ENCODE measurements at places on chromosomes 5 and 9.

- no peak for DNase-seq
These were observed 428 bp downstream of the SLCO4C1 start for GRCh38 chr5:102295534-102296177.

DNA sequence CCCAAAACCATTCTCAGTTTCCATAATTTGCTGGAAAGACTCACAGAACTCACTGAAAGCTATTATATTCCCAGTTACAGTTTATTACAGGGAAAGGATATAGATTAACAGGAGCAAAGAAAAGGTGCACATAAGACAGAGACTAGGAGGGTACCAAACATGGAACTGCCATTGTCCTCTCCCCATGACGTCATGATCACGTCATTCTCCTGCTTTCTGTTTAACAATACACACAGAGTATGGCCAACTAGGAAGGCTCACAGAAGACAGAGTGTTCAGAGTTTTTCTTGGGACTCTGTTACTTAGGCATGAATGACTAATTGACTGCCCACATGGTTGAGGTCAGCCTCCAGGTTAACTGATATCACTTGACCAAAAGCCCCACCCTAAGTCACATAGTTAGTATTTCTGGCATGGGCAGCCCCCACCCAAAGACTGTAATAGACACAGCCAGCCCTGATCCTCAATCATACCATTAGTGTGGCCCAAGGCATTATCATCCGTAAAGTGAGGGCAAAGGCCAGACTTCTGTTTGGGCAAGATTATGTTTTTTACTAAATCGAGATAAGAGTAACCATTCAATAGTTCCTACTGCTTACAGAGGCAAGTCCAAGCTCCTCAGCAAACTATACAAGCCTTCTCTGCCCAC, 353.5 kb upstream of the POU5F2 start:
- no peak for DNase-seq

- no peak for DNase-seq
These were observed 58.5 kb downstream of the MAT2B start for GRCh38 chr5:163563880-163564279.

DNA sequence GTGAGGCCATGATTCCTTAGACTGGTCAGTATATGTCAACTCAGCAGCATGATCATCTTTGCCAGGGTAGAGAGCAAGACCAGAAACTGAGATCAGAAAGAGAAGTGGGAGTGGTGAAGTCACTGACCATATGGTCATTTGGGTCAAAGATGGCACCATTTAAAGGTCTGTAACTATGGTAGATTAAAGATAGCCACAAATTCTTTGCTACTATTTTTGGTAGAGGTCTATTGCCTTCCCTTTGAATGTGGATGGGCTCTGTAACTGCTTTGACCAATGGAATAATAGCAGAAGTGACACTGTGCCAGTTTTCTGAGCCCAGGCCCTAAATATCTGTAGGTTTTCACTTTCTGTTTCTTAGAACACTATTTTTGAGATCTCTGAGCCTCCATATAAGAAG, 117.6 kb downstream of the PCSK1 start:
- DNase-seq: no peak

DNA sequence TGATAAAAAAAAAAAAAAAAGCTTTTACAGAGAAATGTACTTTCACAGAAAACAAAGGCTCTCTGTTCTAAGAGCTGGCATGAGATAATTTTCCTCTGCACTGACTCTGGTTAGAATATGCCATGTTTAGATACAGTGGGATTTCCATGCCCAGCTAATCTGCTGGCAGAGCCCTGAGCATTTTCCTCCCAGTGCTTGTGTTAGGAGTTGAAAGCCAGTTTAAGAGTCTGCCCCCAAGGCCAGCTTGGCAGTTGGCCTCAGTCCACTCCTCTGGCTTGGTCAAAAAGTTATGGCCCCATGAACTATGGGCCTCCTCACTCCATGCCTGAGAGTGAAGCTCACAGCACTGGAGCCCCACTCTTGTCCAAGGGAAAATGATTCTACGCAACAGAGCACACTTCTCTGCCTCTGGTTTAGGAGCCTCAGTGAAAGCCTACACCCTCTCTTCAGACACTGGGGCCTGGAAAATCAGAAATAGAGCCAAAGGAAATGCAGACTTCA, 21.9 kb downstream of the MOCS2 start:
- no peak for DNase-seq

DNA sequence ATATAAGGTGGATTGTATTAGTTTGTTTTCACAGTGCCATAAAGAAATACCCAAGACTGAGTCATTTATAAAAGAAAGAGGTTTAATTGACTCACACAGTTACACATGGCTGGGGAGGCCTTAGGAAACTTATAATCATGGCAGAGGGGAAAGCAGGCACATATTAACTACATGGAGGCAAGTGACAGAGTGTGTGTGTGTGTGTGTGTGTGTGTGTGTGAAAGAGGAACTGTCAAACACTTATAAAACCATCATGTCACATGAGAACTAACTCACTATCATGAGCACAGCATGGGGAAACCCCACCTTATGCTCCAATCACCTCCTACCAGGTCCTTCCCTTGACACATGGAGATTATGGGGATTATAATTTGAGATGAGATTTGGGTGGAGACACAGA, 118.6 kb downstream of the SPEF2 start:
- DNase-seq: no peak

- peak; percentile 16 for DNase-seq
These were observed 475.1 kb downstream of the SPOCK1 start for GRCh38 chr5:137024044-137024443.

- no peak for DNase-seq
These were observed 166.0 kb downstream of the ADAMTSL1 start for GRCh38 chr9:18639911-18640310.

GRCh38 chr5:78573318-78573717, 75.3 kb downstream of the LHFPL2 start:
- no peak for DNase-seq

- DNase-seq: no peak
These were observed 17.1 kb downstream of the ZNF462 start for GRCh38 chr9:106880081-106880480.

GRCh38 chr5:83031381-83031780, 45.8 kb downstream of the TMEM167A start:
- no peak for DNase-seq

DNA sequence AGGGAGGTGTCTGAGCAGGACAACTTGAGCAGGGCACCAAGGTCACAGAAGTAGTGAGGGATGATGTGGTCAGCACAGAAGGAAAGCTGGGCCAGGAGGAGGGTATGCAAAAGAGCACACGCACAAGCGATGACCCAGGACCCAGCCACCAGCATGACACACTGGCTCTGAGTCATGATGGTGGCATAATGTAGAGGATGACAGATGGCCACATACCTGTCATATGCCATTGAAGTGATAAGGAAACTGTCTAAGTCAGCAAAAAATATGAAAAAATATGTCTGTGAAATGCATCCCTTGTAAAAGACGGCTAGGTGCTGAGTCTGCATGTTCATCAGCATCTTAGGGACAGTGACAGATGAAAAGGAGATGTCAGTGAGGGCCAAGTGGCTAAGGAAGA, 380 bp downstream of the OR1J1 start:
- no peak for DNase-seq

DNA sequence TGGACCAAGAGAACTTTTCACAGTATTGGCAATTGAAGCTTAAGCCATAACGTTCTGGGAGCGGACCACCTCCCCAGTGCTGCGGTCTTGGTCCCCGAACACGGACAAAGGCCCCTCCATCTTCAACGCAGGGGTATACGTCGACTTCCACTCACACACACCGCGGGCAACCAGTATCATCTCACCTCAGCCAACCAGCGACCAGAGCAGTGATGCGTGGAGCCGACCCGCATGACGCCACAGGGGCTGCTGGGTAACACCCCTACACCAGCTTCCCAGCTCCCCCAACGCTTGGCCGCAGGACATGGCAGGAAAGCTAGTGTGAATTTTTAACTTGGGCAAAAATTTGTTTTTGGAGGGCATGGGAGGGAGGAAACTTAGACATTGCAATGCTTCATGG, 77.3 kb upstream of the PLCXD3 start:
- no peak for DNase-seq

DNA sequence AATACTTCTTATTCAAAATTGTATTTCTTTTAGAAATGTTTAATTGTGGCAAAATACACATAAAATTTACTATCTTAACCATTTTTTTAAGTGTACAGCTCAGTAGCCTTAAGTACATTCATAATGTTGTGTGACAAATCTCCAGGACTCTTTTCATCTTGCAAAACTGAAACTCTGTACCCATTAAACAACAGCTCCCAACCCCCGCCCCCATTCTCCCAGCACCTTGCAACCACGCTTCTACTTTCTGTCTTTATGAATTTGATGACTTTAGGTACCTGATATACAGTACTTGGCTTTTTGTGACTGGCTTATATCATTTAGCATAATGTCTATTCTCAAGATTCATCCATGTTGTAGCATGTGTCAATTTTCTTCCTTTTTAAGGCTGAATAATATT, 2.8 kb upstream of the IL5 start:
- no peak for DNase-seq

- DNase-seq: peak; percentile 32
These were observed 277.5 kb downstream of the CEMIP2 start for GRCh38 chr9:71490810-71491209.

GRCh38 chr9:71647094-71647591, 121.2 kb downstream of the CEMIP2 start:
- no peak for DNase-seq

DNA sequence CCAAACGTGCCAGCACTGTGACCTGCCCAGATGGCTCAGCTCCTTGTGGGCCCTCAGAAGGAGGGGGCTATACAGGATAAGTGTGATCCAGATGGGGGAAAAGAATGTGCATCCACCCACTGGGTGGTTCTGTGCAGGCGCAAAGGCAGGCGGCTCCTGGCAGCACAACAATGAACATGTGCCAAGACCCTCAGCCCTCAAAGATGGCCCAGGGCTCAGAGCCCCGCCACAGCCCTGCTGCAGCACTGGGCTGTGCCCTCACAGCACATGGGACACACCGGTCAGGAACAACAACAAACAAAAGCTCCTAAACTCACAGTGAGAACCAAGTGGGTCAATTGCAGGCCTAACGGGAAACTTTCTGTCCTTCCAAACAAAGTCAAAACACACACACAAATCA, 4.7 kb downstream of the SEMA4D start:
- no peak for DNase-seq

DNA sequence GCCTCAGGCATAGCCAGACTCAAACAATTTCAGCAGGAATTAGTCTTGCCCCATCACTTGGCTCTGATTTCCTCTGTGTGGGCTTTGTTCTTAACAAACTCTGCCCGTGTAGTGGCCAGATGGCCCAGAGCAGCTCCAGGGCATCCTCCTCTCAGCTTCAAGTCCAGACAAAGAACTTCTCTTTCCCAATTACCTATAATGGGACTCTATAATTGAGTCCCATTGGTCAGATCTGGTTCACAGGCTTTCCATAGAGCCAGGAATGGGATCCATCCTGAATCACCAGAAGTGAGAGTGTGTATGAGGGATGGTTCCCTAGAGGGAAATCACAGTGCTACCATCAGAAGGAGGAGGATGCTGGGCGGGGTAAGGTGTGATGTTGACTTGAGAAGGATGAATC, 515.8 kb downstream of the KIF4B start:
- no peak for DNase-seq

- DNase-seq: no peak
These were observed 12.0 kb downstream of the TNC start for GRCh38 chr9:115106001-115106400.

GRCh38 chr5:125148706-125149105, 402.3 kb upstream of the ZNF608 start:
- DNase-seq: no peak

GRCh38 chr5:177498013-177498787, 796 bp upstream of the PDLIM7 start:
- no peak for DNase-seq

DNA sequence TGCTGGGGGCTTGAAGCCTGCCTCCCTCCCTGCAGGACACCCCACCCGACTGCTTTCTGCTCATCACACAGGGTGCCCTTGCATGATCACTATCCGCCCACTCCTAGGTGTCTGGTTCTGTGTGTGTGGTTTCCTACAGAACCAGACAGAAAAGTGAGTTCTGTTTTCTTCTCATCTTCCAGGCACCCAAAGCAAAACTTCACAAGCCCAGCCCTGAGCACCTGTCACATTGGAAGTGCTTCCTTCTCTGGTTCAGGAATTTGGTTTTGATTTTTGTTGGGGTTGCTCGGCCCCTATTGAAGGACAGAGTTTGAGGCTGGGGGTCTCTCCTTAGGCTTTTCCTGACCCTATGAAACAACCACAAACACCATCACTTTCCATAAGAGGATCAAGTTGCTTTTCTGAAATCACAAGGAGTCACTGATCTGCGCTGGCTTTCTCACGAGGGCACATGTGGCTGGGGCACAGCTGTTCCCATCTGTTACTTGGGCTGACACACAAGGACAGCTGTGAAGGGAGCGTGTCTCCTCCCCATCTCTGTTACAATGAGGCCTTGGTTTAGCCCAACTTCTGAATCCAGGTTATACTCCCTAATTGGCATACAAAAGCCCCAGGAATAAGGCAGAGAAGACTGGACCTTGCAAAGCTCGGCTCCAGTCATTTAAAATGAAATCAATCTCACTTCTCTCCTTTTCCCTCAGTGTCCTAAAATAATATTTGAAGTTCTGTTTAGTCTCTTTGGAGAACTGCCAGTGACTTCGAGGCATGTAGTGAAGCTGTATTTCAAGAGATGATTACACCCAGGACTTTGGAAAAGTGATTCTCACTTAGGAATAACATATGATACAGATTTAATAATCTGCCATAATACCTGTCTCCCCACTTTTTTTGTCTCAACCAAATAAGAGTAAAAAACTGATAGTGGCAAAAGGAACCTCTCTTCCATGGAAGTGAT, 213.1 kb upstream of the GAS1 start:
- no peak for DNase-seq

GRCh38 chr5:40495237-40495635, 184.5 kb upstream of the PTGER4 start:
- DNase-seq: no peak

- no peak for DNase-seq
These were observed 43.6 kb downstream of the NACC2 start for GRCh38 chr9:136051453-136051836.

GRCh38 chr9:83978992-83979811, 813 bp downstream of the HNRNPK start:
- DNase-seq: peak; percentile 91

DNA sequence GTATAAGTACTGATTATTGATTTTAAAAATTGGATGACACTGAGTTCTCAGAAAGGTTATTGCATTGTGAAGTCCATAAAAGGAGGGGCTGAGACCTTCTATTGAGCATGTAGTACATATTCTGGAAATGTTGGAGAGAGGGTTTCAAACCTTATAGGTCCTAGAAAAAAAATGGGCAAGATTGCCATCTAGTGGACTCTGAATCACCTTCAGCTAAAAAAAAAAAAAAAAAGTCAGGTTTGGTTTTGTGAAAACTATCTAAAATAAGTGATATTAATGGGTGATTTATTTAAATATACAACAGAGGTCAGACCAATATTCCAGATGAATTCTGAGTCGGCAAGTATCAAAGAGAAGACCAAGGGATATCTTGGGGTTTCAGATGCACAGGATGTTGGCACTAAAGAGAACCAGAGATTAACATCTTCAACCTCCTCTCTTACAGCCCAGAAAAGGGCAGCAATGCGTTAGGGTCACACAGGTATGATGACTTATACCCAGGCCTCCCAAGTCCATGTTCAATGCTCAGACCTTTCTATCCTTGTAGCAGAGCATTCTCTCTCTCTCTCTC, 109.8 kb upstream of the NMUR2 start:
- peak; percentile 59 for DNase-seq
